ENCODE measurements at places on chromosomes 3 and 15.

DNA sequence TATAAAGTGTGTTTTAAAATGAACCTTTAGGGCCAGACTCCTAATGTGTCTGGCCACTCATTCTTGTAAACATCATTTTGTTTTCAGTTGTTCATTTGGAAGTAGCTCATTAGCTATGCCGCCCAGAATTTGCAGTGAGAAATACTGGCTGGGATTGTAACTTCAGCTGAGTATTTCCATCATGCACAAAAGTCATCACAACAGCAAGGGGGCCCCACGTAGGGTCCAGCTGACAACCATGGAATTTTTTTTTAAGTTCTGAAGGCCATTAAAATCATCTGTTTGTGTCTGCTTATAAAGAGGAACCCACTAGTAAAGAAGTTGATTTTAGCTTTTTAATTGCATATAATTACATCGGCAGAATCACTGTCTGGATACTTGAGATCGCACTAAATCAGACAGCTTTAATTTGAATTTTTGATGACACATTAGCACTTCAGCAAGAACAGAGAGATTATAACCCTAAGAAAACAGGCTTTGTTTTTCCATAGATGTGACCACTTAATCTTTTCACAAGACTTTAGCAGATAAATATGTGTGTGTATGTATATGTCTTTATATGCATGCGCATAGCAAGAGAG, 46.3 kb upstream of the SKOR1 start:
- no peak for DNase-seq

DNA sequence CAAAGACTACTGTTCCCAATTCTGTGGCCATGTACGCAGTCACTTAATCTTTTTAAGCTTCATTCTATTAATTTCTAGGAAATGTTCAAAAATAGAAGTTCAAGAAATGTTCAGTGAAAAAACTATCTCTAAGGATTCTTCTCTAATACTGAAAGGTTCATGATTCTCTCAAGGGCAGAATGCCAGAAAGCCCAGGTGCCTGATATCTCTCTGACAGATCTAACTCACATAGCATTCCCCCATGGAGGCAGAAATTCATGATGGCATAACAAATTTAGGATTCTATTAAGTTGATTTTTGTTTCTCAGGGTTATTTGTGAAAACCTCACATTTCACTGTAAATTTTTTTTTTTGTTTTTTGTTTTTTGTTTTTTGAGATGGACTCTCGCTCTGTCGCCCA, 17.5 kb downstream of the CHRM5 start:
- peak; percentile 14 for DNase-seq

DNA sequence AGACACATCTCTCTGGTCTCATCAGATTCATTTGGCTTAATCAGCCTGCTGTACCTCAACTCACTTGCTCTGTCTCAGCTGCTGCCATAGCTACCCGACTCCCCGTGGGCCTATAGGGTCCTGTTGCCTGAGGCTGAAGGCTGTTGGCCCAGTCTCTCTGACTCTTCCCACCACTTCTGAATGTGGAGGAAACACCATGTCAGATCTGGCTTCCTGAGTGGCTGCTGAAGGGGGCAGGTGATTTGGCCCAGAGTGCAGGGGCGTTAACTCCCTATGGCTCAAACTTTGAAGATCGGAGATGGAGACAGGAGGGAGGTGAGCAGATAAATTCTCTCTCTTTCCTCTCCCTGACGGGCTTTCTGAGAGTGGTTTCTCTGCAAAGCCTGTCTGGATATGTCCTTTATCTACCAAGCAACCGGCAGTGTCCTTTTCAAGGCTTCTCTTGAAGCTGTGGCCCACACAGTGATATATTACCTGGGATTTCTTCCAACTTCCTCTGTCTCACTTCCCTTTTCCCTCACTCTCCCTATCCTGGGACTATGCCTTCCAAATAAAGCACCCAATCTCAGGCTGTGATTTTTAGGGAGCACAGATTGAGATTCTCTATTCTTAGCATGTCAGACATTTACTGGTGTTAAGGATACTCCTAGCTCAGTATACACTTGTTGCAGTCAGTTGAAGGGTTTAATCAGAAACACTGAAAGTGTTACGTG, 334.9 kb upstream of the TBC1D5 start:
- DNase-seq: no peak

GRCh38 chr15:81373176-81373575, 837 bp downstream of the TMC3 start:
- no peak for DNase-seq

- no peak for DNase-seq
Measured at GRCh38 chr15:42094512-42094963, at the start of gene PLA2G4D. PLA2G4D (minus strand) TSS chr15:42094562; CDS start chr15:42094459, 103 bp downstream.

- DNase-seq: no peak
Measured at GRCh38 chr3:151901644-151902285, 28.3 kb downstream of the SUCNR1 start.

DNA sequence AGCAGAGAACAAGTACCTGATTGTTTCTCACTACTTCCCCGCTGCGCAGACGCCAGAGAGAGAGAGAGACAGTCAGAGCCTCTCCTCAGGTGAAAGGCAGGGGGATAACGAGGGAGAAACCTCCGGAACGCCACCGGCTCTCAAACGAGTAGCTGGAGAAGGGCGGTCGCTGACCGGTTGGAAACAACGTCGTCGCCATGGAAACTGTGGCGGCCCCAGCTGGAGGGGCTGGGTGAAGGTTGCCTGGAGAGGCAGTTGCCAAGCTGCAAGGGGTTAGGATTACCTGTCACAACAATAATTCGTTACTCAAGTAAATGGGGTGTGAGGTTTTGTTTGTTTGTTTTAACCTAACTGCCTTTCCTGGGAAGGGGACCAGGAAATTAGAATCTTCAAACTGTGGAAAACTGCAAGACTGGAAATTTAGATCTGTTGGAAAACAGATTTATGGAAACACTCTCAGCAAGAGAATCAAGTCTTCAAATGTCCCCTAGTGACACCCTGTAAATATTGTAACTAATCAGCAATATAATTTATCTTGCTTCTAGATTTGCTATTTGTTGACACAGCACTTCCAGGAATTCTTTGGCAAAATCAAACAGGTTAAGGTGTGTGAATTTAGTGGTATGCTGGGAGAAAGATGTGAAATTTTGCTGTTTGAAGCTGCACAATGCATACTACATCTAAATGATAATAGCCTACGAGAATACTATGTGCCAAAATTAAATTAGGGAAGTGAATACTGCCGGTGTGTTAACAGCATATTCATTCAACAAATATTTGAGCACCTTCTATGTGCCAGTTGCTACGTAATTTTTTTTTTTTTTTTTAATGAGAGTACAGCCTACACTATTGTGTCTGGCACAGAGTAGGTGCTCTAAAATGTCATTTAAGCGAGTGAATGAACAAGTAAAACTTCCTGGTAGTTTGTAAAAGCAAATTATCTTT, at the start of gene DNAH12:
Gene DNAH12 (minus strand): TSS at position 164 of the 945 bp plus-strand sequence. CDS start 1,474 bp downstream, outside the sequence.
- peak; percentile 70 for DNase-seq

Data from M059J (cell line).